ENCODE measurements at places on chromosomes 3 and 15.

GRCh38 chr3:66692766-66693150 is 191.9 kb upstream of the LRIG1 start:
- DNase-seq = no peak

DNA sequence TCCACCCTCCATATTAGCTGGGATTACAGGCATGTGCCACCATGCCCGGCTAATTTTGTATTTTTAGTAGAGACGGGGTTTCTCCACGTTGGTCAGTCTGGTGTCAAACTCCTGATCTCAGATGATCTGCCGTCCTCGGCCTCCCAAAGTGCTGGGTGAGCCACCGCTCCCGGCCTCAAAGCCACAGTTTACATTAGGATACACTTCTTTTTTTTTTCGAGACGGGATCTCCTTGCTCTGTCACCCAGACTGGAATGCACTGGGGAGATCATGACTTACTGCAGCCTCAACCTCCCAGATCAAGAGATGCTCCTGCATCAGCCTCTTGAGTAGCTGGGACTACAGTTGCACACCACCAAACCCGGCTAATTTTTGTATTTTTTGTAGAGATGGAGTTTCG is 2.5 kb upstream of the NR1D2 start:
- no peak for DNase-seq

DNA sequence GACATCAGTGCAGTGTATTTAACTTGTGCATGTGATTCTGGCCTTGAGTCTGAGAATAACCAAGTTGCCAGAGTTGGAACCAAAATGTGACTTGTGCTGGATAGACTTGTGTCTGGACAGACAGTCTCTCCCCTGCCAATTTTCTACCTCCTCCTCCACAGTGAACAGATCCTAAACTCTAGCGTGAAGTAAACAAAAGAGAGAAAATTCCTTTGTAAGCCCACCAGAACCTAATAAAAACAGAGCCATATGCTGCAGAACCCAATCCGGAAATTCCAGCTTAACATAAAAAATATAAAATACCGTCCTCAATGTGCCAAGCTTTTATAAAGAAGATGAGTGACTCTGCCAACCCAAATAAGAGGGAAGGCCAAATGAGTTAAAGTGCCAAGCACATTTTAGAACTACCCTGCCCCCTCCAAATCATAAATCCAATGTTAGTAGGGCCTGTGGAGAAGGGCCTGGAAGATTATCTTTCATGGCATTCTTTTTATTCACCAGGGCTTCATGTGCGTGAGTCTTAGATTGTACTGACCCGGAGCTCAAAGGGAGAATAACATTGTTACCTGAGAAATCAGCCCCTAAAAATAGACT is 344.6 kb upstream of the PROK2 start:
- DNase-seq = no peak

DNA sequence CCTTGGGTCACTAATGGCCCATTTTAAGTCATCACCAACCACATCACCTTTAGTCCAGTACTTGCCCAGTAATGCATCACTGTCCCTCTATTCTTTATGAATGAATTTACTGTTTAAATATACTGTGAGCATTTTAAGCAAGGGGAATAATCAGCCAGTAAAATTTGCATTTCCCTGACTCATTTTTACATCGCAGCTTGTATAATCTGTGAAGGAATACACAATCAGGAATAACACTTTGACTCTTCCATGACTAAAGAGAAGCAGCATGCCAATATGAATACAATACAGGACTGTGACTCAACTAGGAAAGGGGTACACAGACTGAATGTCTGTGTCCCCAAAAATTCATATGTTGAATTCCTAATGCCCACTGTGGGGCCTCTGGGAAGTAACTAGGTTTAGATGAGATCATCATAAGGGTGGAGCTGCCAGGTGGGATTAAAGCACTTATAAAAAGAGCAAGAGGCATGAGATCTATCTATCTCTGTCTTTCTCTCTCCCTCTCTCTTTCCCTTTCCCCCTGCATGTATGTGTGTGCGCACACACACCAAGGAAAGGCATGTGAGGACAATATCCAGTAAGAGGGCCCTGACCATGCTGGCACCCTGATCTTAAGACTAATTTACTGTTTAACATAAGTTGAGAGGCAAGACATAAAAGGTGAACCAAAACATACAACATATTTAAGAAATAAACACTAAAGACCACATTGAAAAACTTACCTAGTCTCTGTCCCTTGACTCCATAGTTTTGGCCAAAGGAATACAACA is 12.1 kb downstream of the B4GALT4 start:
- no peak for DNase-seq

DNA sequence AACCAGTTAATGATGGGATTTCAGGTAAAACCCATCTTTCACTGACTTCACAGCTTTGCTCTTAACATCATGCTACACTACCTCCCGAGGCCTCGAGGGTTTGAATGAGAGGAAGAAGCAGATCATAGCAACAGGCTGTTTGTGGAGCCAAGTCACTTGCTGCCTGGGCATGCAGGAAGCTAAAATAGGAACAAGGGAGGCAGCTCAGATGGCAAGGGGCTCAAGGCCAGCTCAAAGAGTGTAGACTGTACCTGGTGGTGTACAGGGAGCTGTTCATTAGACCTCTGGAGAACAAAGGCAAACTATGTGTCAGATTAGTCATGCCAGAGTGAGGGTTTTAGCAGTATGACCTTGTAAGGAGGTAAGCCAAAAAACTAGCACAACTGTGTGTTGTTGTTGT is 28.8 kb downstream of the ARRDC4 start:
- no peak for DNase-seq

DNA sequence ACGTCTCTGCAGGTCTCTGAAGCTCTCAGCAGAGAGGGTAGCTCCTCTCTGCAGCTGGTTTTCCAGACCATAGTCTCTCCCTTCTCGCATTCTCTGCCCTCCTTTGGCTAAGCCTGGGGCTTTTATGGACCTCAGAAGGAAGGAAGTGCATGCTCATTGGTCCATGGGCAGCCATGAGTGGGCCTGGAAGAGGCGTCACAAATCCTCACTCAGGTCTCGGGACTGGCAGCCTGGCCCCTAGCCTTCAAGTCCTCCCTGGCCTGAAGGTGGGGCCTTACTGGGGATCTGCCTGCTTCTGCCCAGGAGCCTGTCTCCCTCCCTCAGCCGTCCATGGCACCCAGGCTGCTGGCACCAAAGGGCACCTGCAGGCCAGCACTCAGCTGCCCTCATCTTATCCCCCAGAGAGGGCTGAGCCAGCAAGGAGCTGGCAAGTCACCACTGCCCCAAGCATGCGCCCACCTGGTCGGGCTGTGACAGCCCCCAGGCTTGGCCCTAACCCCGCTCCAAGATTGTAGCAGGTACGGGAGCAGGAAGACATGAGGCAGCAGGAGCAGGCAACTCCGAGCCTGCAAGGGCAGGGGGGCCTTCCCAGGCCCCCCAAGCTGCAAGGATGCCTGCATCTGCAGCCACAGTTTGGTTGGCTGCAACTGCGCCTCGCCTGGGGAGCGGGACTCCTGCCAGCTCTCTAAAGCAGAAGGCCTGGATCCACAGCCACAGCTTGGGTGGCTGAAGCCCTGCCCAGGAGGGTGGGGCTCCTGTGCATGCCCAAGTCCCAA is 37.4 kb downstream of the GHSR start:
- DNase-seq = no peak

DNA sequence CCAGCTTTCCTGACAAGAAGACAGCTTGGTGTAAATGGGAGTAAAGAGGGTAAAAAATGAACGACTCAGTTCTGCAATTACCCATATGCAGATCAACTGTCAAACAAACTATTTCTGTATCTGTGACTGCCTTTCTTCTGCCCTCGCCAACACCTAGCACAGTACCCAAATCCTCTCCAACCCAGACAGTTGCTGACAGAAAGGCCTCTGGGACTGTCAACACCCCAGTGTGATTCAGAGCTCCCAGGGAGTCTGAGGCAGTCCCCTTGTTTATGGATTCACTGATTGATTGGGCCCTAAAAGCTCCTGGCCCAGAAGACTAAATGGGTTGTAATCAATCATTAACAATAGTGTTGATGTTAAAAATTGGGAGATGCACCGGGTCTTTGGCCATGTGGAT is 20.2 kb downstream of the IL17RD start:
- no peak for DNase-seq

- no peak for DNase-seq
These were observed at the start of gene LRTM1 for GRCh38 chr3:54928046-54928770. Gene LRTM1, minus strand, starts transcription at chr3:54928059. Its CDS starts 148 bp downstream, at chr3:54927911.

DNA sequence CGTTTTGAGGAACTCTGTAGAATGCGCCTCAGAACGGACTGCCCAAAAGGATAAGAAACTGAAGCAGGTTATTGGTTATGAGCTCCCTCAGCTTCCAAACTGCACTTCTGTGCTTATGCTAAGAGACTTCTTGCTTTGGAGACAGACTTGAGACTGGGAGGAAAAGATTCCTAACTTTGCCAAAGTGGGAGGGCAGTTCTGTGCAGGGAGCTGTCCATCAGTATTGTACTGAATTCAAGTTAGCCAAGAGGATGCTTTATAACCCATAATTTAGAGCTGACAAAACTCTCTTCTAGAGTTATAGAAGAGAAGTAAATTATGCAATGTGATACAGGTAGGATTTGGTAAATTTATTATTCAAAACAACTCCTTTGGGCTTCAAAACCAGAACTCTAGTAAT is 519.8 kb upstream of the GBE1 start:
- no peak for DNase-seq

All from stimulated activated CD4-positive, alpha-beta T cell treated with anti-CD3 and anti-CD28 coated beads, TNF-alpha, amount 100 ng/mL, for 48 hours (primary cell).